Activated effector memory CD4-positive, alpha-beta T cell treated with Interleukin-2 at 50 U/mL for 16 hours (primary cell): ENCODE measurements at places on chromosomes 2 and 18.

DNA sequence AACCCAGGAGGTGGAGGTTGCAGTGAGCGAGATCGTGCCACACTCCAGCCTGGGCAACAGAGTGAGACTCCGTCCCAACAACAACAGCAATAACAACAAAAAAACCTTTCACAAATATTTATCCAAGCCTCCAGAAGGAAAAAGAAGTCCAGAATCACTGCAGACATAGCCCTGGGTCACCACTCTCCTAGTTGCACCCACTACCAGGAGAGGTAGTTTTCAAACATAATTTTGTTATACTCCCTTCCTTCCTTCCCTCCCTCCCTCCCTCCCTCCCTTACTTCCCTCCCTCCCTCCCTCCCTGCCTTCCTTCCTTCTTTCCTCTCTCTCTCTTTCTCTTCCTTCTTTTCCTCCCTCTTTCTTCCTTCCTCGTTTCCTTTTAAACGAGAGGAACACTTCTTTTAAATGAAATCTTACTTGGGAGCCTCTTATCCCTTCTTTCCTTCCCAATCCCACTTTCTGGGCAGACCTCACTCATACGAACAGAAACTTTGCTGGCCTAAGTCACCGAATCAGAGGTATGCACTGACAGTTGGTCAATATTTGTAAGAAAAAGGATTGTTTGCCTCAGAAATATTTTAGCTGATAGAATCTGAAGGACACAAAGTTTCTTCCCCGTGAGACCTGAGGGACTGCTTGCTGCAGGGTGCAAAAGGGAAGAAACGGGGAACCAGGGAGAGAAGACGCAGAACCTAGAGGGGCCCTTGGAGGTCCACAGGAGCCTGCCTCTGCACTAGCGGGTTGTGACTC, 88.1 kb upstream of the AGAP1 start:
- no peak for DNase-seq

DNA sequence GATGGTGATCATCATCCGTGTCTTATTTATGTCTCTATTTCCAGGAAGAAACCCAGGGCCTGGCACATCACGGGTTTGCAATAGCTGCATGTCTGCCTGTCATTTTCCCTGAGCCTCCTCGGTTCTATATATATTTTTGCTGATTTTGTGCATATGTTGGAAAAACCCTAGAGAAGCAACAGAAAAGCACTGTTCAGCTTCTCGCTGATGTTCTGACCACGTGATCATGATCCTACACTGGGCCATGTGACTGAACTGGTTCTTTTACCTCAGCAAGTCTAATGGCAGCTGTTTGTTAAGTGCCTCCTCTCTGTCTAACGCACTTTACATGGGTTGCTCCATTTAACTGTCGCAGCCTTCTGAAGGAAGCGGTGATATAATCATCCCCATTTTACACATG, 71.3 kb downstream of the CMPK2 start:
- no peak for DNase-seq

GRCh38 chr2:70905443-70906421, 30.0 kb upstream of the ATP6V1B1 start:
- no peak for DNase-seq

DNA sequence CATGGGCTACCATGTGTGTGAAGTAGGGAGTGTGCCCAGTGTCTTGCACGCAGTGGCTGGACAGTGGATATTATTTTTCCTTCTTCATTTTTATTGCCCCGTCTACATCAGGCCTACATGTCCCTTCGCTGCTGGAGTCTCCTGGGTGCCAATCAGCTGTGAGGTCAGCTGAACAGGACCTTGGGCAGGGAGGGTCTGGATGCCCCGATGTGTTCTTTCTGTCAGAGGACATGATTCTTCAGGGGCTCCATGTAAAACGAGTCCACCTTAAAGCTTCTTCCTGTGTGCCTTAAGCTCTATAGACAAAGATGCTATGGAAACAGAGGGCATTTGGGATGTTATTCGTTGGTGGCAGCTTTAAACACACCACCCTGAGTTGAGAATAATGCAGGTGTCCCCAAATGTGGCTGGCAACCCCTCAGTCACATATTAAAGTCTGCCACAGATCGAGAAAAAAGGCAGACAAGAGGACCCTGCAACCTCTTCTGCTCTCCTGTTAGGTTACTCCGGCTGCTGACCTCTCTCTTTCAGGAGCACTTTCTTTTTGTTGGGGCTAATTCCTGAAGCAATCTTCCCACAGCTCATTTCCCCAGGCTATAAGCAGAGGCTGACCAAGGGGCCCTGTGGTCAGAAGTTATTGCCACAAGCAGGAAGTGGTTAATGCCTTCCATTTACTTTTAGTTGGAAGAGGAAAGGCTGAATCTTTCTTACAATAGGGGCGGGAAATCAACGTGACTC, 20.0 kb downstream of the GREB1 start:
- no peak for DNase-seq

DNA sequence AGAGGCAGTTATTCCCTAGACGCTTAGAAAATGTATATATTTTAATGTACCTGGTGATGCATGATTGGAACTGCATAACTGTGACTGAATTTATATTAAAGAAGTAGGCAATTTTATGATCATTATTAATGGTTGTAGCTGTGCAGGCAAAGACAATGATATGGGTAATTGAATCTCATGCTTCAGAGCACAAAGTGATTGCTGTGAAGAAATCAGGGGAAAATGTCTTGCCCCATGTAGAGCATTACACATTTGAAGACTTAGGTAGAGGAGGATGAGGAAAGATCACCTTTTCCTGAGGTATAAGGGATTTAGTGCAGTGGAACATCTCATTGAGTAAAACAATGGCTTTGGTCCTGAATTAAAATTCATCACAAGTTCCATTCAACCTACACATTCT, 246.8 kb upstream of the DCC start:
- no peak for DNase-seq

- no peak for DNase-seq
Observed at GRCh38 chr2:173755798-173756197, 209.4 kb downstream of the SP3 start.

GRCh38 chr2:159362816-159363251, 76.3 kb upstream of the WDSUB1 start:
- no peak for DNase-seq

DNA sequence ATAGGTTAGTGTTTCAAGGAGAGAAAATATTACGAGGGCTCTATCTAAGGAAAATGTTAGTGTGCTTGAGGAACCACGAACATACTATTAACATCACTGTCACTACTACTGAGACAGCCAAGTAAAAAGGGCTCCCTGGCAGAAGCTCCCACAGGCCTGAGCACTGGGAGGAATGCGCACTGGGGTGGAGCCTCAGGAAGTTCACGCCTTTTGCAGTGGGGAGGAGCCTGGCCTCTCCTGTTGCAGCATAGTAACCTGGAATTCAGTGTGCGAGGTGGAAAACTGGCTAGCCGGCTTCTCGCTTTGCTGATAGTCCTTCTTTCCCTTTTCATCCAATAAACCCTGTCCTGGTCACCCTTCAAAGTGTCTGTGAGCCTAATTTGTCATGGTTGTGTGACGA, 250.3 kb downstream of the ERBB4 start:
- no peak for DNase-seq

DNA sequence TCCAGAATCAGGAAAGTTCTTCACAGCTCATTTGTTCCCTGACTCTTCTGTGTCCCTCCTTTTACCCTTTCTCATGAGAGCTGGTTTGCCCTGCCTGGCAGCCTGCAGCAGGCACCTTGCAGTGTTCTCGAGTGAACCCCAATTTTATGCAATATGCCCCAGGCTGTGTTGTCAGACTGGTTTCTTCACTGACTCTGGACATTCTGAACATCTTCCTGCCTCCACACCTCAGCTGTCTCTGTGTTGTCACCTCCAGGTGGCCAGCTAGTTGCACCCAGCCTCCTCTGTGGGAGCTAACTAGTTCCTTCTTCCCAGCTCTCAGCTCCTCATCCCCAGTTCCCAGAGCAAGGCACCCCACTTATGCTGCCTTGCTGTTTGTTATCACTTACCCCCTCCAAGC, 5.5 kb downstream of the SETBP1 start:
- no peak for DNase-seq

GRCh38 chr2:171260471-171261424, 100.1 kb upstream of the TLK1 start:
- DNase-seq: no peak

DNA sequence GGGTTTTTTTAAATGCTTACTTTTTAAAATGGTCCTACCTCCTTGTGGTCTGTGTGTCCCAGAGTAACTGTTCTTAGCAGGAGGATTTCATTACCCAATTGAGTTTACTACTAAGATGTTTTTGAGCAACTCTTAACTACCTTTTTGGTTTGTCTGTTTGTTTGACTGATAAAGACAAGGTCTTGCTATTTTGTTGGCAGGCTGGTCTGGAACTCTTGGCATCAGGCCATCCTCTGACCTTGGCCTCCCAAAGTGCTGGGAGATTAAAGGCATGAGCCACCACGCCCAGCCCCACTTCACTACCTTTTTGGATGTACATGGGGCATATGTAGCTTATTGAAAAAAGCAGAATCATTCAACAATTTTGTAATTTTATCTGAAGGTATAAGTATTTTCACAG, 14.9 kb downstream of the MRPS9 start:
- DNase-seq: no peak

DNA sequence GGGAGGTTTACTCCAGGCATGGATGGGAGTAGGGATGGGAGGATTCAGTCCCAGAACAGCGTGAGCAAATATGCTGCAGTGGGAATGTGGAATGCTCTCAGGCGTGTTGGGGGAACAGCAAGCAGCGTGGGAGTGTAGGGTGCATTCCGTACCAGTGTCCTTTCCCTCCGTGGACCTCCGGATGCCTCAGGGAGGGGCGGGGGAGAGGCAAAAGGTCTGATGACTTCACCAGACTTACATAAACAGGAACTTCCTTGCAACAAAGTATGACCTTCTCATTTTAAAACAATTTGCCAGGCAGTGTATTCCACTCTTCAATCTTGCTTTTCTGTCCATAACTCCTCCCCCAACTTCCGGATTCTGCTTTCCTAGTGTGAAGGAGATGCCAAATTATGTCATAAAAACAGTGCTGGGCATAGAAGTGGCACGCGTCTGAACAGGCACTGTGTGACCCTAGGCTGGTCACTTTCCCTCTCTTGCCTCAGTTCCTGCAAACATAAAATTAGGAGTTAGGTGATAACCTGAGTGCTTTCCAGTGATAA, 36.9 kb downstream of the RPL37A start:
- DNase-seq: no peak

DNA sequence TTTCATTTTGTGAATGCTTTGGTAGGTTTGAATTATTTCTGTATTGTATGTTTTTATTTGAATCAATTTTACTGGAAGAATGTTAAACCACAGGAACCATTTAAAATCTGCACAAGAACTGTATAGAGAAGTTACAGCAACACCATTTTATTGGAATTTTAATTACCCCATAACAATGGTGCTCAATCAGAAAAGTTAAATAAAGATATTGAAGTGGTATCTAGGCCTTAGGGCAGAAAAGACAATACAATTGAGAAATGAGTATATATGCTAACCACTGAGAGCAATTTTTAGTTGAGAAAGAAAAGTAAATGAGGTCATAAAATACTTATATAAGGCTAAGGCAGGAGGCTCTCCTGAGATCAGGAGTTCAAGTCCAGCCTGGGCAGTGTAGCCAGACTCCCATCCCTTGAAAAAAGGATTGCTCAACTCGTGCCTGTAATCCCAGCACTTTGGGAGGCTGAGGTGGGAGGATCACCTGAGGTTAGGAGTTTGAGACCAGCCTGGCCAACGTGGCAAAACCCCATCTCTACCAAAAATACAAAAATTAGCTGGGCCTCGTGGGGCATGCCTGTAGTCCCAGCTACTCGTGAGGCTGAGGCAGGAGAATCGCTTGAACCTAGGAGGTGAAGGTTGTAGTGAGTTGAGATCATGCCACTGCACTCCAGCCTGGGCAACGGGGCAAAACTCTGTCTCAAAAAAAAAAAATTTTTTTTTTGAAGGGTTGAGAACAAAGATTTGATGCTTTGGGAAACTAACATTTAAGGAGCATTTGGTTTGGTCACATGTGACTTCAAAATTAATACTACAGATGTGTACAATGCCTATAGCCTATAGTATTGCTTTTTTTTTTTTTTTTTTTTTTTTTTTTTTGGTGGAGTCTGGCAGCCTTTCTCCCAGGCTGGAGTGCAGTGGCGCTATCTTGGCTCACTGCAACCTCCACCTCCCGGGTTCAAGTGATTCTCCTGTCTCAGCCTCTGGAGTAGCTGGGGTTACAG, 212.9 kb upstream of the STON1 start:
- DNase-seq: no peak

DNA sequence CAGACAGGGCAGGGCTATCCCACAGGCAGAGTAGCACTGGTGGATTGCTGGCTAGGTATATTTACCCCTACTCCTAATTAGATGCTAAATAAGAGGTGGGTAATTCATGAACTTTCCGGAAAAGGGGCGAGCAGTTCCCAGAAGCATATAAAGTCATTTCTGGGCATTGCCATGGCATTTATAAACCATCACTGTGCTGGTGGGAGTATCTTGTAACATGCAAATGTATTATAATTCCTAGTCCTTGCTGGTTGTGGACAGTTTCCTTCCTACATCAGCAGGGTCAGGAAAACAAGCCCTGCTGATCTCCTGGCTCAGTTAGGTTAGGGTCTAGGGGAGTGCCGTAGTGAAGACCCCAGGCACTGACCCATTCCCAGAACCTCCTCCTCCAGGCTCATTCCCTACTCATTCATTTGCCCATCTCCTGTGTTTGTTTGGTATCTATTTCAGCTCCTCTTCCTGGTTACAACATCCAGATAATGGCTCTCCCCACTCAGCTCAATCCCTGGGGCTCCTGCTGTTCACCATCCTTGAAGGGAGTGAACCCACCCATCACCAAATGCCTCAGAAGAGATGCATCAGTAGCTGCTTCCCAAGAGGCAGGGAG, 282.7 kb downstream of the SRBD1 start:
- no peak for DNase-seq

- DNase-seq: no peak
Observed at GRCh38 chr2:58925676-58926081, 684.6 kb upstream of the FANCL start.

DNA sequence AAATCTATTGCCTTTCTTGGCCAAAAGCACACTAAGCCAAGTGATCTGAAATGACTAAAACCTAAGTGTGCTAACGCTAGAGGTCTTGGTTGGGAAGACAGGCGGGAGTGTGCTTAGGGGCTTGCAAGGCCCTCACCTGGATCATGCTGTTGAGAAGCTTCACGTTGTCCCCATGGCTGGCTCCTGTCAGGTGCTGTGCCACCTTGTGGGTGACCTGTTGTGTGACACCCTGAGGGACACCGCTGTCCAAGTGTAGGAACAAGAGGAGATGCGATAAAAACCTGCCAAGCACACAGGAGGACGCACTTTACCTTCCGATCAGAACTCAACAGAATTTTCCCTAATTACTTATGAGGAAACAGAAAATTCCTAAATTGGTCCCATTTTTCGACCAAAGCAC, 50.8 kb downstream of the EPG5 start:
- DNase-seq: no peak

DNA sequence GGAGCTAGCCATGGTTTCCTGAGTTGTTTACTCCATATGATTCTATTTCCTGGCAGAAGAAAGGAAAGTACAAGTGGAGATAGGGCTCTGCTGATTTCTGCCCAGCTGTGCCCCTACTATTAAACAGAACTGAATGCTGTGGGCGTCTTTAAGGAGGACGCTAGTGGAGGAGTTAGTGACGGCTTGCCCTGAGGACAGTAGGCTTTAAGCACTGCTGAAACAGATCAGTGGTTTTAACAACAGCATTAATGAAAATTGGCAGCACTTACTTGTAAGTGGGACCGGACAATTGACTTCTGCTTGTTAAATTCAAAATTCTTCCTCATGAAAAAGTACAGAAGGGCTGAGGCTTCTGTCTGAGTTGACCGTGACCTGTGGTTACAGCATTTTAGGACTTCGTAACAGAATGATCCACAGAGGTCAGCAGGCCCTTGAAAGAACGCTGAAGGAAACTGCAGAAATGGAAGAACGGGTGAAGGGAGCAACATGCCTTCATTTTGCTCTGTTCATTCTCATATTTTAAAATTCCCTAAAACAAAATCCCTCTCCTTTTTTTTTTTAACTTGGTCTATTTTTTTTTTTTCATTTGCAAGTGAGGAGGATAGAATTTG, 80.6 kb upstream of the CCDC195 start:
- no peak for DNase-seq
